ENCODE measurements at places on chromosomes 1 and 21.

DNA sequence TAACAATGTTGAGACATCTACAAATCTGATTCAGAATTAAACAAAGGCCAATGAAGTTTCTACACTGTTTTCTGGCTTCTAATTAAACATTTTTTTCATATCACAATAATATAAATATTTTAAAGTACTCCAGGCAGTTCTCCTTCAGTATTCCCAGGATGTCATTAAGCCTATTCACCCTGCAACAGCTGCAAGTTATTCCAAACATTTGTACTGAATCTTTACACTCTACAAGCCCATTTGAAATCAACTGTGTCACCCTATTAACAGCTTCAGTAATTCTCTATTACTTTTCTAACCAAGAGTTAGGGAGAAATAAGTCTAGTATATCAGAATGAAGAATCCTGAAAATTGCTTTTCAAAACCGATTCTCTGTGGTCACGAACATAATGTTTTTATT lies 124.6 kb downstream of the OLFML2B start:
- DNase-seq = peak; percentile 47

GRCh38 chr21:42447182-42447581 lies 43.5 kb downstream of the UBASH3A start:
- DNase-seq = no peak

- no peak for DNase-seq
Observed at GRCh38 chr21:38300141-38300578, 43.4 kb downstream of the KCNJ15 start.

DNA sequence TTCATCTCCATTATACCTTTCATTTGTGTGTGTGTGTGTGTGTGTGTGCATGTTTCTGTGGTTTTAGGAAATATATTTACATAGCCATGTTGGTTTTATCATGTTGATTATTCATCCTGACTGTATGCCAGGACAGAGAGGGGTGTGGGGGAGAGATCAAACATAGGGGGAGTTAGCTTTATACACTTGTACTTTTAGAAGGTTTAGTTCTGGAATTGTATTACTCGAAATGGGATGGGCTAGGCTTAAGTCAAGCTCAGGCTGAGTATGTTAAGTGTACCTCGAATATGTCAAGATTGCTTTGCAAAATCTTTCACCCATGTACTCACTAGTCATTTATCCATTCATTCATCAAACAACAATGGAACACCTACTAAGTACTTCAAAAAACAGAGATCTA lies 123.3 kb downstream of the HMCN1 start:
- DNase-seq = no peak

DNA sequence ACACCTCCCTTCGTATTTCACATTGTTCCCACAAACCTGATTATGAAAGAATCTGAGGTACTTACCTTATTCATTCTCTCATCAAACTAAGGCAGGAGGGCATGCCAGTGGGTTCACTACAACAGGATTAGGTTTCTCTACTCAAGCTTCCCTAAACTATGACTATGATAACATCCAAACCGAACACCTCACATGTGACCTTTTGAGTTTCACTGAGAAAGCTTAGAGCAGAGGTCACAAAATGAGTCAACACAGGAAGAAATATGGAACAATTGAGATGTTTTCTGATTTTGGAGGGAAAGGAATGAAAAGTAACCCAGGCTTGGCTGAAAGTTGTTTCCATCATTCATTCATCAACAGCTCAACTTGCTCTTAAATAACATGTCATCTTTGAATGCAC lies 24.1 kb downstream of the UBR4 start:
- DNase-seq = no peak

DNA sequence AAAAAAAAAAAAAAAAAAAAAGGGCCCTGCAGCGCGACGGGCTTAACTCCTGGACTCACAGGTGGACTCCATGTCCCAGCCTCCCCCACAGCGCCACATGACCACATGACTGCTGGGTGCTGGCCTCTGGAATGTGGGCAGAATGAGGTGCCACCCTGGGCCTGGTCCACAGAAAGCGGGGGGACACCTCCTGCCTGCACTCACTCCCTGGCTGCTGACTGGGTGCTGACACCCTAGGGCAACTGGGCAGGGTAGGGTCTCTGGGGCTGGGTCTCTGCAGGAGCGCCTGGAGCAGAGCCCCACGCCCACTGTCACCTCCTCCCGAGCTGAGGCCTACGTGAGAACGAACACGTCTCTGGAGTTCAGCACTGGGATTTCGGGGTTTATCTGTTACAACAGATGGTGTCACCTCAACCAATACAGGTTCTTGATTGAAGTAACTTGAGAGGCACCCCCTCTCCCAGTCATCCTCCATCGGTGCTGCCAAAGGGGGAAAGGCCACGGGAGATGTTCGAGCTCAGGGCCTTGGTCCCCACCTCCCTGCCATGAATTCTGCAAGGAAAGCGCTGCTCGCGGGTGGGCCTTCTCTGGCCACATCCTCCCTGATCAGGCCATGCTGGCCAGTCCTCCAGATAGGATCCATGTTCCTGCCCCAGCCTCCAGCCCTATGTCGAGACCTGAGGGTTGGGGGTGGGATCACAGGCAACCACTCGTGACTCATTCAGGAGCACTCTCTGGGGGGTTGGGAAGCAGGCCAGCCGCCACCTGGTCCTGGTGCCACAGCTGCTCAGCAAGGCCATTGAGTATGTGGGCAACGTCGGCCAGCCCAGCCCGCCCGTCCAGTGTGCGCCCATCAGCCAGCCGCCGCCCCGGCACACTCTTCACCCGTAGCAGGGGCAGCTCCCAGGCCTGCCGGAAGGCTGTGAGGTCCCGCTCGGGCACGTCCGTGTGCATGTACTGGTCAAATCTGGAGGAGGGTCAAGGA lies 5.4 kb downstream of the CPLANE2 start:
- DNase-seq = no peak

- DNase-seq = peak; percentile 64
Observed at GRCh38 chr1:229860926-229861325, 206.1 kb upstream of the GALNT2 start.

DNA sequence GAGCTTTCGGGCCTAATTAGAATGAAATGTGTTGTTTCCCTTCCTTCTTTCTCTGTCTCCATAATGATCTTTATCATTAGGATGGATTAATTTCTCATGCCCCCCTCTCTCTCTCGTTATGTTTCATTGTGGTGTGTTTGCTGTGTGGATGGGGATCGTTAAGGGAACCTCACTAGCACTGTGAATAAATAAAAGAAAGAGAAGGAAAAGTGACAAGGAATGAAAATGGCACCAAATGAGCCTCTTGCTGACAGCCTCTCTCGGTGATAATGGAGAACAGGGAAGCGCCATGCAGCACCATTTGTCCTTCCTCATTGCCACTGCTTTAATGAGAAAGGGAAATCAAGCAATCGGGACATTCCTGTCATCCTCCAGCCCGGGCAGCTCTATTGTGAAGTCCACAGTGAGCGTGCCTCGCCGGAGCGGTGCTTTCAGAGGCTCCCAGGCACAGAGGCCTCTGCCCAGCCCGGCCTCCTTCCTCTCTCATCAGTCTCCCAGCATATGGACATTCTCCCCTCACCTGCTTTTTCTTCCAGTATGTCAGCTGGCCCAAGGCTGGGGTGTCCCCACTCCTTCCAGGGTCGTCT lies 265.7 kb upstream of the TMEM51 start:
- no peak for DNase-seq

DNA sequence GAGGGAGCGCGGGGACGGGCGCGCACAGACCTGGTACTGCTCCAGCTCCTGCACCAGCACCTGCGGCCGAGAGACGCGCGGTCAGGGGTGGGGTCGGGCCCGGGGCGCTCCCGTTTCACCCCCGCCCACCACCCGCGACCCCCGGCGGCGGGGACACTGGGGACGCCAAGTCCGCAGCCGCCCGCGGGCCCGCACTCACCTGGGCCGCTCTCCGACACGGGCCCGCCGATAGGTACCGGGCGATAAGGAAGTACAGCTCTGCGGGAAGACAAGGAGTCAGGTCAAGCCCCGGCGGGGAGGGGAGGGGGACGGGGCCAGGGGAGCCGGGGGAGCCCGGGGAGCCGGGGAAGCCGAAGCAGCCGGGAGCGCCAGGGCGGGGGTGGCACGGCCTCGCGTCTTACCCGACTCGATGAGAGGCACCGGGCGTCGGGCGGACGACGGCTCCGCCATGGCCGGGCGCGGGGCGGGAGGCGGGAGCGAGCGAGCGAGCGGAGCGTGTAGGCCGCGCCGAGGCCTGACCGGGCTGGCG lies 326 bp downstream of the BRWD1 start:
- no peak for DNase-seq

DNA sequence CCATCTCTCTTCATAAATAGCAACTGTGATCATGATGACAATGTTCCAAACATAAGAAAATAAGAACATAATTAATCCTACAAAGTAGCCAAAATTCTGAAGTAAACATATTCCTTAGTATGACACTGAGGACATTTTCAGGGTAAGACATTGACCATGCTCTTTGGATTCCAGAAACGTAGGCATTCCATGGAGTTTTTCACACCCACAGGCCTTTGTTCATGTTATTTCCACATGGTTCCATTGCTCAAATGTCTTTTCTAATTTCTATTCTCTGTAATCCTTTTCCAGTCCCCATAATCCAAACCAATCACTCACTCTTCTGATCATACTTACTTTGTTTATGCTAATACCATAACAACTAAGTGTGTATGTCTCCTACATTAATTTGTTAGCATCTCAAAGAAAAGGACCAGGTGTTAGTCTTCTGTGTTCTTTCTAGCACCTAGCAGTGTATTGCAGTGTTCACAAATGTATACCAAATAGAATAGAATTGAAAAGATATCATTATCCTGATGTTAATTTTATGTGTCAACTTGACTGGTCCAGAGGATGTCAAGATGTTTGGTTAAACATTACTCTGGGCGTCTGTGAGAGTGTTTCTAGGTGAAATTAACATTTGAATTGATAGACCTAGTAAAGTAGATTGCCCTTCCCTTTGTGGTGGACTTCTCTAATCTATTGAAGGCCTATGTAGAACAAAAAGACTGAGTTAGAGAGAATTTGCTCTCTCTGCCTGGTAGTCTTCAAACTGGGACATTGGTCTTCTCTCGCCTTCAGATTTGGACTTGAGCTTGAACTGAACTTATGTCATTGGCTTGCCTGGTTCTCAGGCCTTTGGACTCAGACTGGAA lies 516.6 kb downstream of the PTPRC start:
- no peak for DNase-seq

DNA sequence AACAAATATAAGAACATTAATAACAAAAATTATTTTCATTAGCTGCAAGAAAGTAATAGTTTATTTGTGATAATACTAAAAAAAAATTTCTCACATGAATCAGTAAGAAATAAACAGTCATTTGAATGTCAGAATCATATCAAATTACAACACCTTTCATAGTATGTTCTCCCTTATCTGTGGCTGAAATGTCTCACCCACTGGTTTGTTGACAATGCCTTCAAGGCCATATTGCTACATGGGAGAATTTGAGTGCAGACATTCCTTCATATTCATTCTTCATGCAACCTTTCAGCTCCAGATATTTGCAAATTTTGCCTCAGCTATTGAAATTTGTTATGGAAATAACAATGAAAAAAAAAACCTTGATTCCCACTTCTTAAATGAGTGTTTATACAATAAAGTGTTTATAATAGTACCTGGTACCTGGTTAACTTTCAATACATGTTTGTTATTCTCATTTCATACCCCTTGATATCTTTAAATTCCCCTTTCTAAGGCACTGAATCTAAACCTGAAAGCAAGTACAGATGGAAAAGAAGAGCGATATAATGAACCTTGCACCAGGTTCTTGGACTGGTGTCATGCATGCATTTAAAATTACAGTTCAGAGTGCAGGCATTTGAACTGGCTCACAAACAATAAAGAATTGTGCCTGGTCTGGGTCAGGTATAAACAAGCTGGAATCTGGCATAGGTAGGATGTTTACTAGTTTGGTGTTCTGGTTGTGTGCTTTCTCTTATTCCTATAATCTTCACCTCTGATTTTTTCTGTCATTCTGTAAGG lies 242.2 kb upstream of the ADGRL2 start:
- no peak for DNase-seq

DNA sequence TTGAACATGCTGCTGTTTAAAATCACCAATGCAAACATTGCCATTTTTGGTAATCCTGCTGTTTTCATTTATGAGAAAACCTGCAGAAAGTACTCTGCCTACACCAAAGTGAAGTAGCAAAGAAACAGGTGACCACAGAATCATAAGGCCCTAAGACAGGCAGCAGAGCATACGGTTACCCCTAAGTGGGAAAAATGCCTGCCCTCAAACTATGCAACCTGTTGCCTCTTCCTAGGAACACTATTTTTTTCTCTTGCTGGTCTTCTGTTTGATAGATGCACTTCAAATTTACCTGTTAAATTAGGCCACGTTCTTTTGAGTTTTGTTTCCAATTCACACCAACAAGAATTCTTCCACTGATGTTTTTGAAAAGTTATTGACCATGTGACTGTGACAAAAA lies 89.5 kb upstream of the RAB4A start:
- no peak for DNase-seq

GRCh38 chr21:31117128-31117916 lies 79.0 kb upstream of the KRTAP19-8 start:
- peak; percentile 55 for DNase-seq

GRCh38 chr1:177928194-177928593 lies 41.7 kb downstream of the SEC16B start:
- no peak for DNase-seq

Measured in tongue (tissue), 3 donors.